ENCODE measurements at places on chromosomes 4 and X.

- DNase-seq, result no peak
Measured at GRCh38 chr4:663046-663437, 11.0 kb downstream of the ATP5ME start.

GRCh38 chrX:154804957-154805695, at the start of gene MPP1:
TSS of gene MPP1 (minus strand) at chrX:154805485. CDS start at chrX:154805373, 112 bp downstream.
- peak; percentile 89 for DNase-seq

GRCh38 chrX:133414406-133415275, 648 bp downstream of the GPC4 start:
- no peak for DNase-seq

DNA sequence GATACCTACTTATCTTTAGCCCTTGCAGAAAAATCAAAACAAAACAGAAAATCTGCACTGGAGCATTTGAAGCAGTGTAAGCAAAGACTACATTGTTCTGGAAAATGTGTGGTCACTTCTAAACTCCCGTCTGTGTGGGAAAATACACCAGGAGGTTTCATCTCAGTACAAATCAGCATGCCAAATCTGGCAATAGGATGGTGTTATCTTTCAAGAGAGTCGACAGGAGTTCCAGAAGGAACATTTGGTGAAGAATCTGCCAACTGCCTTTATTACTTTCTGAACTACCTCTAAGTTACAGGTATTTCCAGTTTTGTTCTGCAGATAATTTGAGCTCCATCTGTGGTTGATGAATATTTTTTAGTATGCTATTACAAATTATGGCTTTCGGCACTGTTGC, 1348.0 kb downstream of the RAPGEF2 start:
- no peak for DNase-seq

GRCh38 chr4:138535316-138535715, 293.2 kb upstream of the SLC7A11 start:
- no peak for DNase-seq

GRCh38 chr4:22356987-22357596, 158.8 kb downstream of the ADGRA3 start:
- no peak for DNase-seq

DNA sequence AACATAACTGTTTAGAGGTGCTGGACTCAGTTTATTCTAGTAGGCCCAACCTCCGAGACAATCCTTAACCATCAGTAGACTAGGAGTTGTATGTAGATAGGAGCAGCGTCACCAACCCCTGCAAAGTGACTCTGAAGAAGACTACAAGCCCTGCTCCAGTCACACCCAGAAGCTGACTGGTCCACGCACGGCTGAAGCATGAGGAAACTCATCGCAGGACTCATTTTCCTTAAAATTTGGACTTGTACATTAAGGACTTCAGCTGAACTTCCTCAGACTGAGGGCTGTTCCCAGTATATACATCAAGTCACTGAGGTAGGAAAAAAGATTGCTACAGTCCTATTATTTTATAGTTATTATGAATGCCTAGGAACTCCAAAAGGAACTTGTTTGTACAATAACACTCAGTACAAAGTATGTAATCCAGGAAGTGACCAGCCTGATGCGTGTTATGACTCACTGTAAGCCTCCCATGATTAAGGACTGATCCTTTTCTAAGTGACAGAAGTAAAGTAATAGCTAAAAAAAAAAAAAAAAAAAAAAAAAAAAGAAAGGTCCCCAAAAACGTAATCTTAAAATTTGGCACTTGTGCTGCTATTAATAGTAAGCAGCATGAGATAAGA, 41.6 kb upstream of the UGT2B7 start:
- DNase-seq, result no peak

- DNase-seq, result peak; percentile 77
Measured at GRCh38 chr4:112234952-112235609, 3.5 kb downstream of the AP1AR start.

- DNase-seq, result no peak
Measured at GRCh38 chr4:82050796-82051195, 323.0 kb downstream of the HNRNPD start.

DNA sequence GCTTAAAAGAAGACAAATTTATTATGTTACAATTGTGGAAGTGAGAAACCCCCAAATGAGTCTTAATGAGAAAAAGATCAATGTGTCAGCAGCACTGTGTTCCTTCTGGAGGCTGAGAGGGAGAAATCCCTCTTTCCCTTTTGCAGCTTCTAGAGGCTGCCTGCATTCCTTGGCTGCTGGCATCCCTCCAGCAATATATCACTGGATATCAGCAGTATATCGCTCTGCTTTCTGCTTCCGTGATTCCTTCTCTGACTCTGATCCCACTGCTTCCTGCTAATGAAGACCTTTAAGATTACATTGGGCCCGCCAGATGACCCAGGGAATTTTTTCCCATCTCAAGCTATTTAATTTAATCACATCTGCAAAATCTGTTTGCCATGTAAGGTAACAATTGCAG, 1008.0 kb downstream of the RAPGEF2 start:
- no peak for DNase-seq

- peak; percentile 94 for DNase-seq
Measured at GRCh38 chr4:173288296-173288695, 45.9 kb downstream of the HMGB2 start.

- no peak for DNase-seq
Measured at GRCh38 chr4:81896936-81897335, 425.2 kb upstream of the RASGEF1B start.

GRCh38 chr4:154593868-154594267, 3.3 kb upstream of the FGA start:
- DNase-seq, result no peak

All from hematopoietic multipotent progenitor cell treated with erythropoietin and hydrocortisone succinate and interleukin-3 and kit ligand, for 17 days (in vitro differentiated cells).